ENCODE measurements at places on chromosomes 6 and 20.

DNA sequence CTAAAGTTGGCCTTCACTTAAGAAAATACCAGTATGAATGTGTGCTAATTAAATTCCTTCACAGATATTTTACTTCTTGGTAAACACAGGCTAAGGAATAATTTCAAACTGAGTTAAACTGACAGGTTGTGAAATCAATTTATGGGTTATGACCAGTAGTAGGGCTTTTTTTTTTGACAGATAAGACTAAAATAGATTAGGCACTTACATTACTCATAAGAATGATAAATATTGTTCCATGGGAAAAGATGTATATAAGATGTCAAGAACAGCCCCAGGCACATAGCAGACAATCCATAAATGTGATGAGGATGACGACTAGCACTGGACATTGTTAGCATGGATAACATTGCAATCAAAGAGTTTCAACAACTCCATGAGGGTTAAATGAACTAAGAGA is 22.9 kb downstream of the NT5E start:
- DNase-seq, result no peak

DNA sequence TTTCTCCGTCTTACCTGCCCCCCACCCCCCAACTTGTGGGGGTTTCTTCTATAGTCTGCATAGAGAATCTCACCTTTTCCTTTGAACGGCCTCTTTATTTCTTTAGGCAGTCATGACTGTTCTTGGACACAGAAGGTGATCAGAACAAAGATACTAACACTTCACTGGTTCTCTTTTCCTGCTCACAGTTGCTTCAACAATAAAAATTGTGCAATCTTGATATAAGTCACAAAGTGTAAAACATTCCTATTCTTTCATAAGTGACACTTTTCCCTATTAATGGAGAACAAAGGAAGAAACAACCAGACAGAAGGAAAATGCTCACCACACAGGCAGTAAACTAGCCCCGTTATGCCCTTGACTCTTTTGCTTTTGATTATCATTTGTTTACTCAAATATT is 238.4 kb upstream of the QKI start:
- no peak for DNase-seq

DNA sequence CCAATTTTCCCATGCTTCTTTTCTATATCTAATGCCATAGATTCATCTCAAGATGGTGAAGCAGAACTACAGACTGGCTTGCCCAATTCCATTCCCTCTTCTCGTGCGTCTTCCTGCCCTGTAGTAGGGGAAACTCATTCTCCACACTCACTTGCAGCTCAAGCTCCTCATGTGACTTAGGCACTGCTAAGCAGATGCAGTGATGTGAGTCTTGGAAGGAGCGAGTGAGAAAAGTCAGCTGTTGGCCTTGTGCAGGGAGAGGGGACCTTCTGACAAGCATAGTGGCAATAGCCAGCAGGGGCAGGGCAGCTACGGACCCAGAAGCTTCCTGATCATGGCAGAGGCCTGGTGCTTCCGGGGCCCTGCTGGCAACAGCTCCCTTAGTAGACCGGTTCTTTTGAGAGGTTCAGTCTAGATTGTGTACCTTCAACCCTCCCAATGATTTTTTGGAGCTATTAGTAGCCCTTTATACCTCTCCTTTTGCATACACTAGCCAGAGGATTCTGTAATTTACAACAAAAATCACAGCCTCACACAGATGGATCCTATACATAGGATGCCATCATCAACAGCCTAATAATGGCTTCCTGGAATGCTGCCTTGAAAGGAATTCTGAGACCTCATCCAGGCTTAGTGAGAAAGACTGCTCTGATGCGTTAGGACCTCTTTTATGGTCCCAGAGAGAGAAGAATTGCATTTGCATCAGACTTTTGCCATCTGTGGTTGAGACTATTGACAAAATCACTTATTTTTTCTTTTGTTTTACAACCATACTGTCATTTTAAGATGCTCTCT is 121.5 kb upstream of the RIPOR2 start:
- no peak for DNase-seq

- DNase-seq, result no peak
Measured at GRCh38 chr6:72941751-72942150, 283.5 kb downstream of the KHDC1L start.

GRCh38 chr6:170355661-170356060 is 49.1 kb downstream of the FAM120B start:
- DNase-seq, result no peak

- DNase-seq, result peak; percentile 99
Measured at GRCh38 chr20:33914919-33915318, 78.8 kb upstream of the RALY start.

DNA sequence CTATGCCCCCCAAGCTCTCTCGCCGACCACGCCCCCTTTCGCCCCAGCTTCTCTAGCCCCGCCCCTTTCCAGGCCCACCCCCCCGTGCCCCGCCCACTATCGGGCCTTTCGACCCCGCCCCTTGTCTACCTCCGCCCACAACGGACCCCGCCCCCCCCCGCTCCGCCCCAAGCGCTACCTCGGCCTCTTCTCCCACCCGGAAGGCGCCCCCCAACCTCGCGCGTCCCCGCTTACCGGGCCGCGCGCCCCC is 200 bp downstream of the ZBTB22 start:
- no peak for DNase-seq

DNA sequence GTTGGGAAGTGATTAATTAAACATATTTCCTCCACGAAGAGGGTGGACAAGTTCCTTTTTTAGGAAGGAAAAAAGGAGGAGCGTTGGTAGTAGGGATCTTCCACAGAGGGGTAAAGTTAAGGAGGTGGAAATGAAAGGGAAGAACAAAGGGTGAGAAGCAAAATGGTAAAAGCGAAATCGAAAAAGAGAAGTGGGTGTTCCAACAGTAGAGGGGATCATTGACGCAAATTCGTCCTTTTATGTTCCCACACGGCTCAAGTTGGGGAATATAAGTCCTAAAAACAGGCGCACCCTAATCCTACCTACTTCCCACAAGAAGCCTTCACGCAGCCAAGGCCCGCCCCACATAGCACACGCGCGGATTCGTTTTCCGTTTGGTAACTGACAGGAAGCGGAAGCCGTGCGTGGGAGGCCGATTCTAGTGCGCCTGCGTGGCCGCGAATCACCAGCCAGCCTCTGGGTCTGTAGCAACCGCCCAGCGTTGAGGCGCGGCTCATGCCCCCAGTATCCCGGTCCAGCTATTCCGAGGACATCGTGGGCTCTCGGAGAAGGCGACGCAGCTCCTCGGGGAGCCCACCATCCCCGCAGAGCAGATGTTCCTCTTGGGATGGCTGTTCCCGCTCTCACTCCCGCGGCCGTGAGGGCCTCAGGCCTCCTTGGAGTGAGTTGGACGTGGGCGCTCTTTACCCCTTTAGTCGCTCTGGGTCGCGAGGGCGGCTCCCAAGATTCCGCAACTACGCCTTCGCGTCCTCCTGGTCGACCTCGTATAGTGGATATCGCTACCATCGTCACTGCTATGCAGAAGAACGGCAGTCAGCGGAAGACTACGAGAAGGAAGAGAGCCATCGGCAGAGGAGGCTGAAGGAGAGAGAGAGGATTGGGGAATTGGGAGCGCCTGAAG is at the start of gene NKAPL:
Gene NKAPL, plus strand, starts transcription at position 421 of the 901 bp plus-strand sequence. Its CDS starts 75 bp downstream, at position 496.
- DNase-seq, result no peak

DNA sequence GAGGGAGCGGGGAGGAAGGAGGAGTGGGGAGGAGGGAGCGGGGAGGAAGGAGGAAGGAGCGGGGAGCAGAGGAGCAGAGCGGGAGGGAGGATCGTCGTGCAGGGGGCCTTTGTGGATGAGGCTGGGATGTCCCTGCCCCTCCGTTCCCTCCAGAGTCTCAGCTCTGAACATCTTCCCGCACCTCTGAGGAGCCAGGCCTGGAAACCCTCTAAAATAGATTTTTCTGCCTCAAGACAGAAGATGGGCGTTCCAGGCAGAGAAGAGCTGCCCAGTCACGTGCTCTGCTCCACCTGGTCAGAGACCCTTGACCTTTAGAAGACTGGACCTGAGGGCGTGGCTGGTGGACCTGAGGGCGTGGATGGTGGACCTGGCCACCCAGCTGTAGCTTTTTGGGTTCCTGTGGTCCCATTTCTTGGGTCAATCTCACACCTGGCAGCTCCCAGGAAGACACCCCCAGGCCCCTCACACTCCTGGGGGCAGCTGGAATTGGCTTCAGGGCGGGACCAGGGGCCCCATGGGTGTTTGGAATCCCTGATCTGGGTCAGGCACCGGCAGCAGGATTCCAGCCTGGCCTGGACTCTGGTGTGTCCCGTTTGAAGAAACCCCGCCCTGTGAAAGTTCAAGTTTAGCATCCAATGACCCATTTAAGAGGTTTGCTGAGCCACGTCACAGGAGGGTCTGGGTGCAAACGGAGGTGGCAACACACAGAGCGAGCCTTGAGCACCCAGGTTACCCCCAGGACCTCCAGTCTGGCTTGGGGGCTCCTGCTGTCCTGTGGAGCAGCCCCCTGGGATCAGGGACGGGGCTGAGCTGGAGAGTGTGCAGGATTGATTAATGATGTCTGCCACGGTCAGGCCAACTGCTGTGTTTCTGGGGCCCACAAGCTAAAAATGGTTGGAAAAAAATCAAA is 96.9 kb upstream of the BHLHE23 start:
- DNase-seq, result no peak

- DNase-seq, result peak; percentile 65
Measured at GRCh38 chr6:71197267-71197666, 91.3 kb upstream of the OGFRL1 start.

- no peak for DNase-seq
Measured at GRCh38 chr6:117906958-117907600, at the start of gene SLC35F1. TSS of gene SLC35F1 (plus strand) at chr6:117907264.

GRCh38 chr6:7532232-7532631 is 9.2 kb upstream of the DSP start:
- no peak for DNase-seq

- DNase-seq, result no peak
Measured at GRCh38 chr6:32979720-32980487, 11.5 kb downstream of the BRD2 start.

DNA sequence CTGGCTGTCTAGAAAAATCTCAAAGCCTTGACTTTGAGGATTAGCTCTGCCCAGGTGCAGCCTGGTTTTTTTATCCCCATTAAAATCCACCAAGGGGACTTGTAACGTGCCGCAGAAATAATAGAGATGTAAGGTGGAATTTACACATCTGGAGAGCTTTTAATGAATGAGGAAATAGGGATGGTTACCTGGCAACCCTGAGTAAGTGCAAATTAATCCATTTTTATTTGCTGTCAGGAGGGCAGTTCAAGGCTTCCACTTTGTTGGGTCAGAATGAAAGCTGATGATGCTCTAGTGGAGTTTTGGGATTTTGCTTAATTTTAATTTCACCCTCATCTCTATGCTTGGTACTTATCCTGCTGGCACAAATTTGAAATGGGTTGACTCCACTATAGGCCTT is 163.4 kb upstream of the CEP162 start:
- no peak for DNase-seq

DNA sequence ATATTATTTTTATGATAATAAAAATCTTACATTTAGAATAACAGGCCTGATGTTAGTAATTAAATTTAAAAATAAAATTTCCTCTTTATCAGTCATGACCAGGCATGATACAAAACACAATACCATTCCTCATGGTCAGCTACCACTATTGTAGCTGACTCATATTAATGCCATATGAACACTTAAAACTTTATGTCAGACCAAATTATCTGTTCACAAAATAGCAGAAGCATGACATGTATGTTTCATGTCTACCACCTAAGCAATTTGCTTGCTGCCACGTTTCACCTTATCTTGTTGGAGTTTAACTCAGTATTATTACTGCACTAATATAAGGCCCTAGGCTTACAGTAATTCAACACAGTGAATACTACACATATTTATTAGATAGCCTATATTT is 65.7 kb downstream of the HTR1B start:
- no peak for DNase-seq

- DNase-seq, result no peak
Measured at GRCh38 chr6:143746202-143747119, 68.7 kb downstream of the PHACTR2 start.

GRCh38 chr6:30735668-30736314 is 6.7 kb downstream of the FLOT1 start:
- DNase-seq, result no peak

- DNase-seq, result peak; percentile 38
Measured at GRCh38 chr20:33647603-33648395, 14.3 kb upstream of the C20orf144 start.

DNA sequence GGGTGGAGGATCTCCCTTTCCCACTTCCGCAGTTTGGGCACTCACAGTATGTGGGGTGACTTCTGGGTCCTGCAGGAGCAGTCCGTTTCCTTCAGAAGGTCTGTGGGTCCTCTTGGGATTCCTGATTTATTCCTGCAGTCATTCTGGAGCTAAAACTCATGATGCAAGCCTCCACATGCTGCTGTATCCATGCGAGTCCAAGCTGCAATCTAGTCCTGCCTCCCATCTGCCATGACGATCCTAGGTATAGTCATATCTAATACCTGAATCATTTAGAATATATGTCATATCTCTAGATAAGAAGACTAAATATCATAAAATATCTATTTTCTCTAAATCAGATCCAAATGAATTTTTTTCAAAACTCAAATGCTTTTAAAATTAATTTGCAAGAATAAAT is 103.4 kb upstream of the AHI1 start:
- no peak for DNase-seq

- DNase-seq, result no peak
Measured at GRCh38 chr20:11445161-11445560, 472.5 kb upstream of the BTBD3 start.

- DNase-seq, result peak; percentile 32
Measured at GRCh38 chr6:33744895-33745546, 1.7 kb downstream of the IP6K3 start.

DNA sequence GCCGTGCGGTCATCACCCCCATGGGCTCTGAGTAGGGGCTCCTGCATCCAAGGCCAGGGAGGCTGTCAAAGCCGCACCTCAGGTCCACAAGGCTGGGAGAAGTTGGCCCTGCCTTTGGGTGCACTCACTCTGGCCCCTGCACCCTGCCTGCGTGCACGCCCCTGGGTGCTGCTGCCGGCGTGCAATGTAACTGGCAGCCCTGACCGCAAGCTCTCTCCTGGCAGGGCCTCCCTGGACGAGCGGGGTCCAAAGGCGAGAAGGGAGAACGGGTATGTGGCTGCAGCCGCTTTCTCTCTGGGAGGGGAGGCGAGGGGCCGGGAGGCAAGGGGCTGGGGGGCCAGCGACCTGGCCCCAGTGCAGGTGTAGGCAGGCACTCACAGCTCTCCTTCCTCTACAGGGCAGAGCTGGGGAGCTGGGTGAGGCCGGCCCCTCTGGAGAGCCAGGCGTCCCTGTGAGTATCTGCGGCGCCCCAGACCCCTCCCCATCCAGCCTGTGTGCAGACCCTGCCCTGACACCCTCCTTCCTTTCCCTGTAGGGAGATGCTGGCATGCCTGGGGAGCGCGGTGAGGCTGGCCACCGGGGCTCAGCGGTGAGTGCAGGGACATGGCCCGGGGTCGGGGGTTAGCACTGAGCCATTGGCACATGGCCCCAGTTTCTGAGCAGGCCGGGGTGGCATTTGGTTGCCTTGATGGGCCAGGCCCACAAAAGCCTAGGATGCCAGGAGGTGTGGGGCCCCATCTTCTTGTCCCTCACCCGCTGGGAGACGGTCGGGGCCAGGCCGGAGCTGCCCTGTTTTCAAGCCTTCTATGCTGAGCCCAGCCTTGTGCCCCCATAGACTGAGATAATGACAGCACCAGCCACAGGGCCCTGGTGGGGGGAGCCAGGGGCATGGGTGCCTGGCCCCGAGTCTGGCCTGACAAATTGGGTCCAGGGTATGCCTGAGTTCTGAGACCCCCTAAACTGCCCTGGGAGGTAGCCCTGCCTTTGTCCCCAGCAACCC is 12.7 kb downstream of the COL9A3 start:
- DNase-seq, result no peak

- no peak for DNase-seq
Measured at GRCh38 chr20:31667315-31668285, 29.9 kb downstream of the COX4I2 start.
